EH (cell line): ENCODE measurements at places on chromosomes 7 and 10.

DNA sequence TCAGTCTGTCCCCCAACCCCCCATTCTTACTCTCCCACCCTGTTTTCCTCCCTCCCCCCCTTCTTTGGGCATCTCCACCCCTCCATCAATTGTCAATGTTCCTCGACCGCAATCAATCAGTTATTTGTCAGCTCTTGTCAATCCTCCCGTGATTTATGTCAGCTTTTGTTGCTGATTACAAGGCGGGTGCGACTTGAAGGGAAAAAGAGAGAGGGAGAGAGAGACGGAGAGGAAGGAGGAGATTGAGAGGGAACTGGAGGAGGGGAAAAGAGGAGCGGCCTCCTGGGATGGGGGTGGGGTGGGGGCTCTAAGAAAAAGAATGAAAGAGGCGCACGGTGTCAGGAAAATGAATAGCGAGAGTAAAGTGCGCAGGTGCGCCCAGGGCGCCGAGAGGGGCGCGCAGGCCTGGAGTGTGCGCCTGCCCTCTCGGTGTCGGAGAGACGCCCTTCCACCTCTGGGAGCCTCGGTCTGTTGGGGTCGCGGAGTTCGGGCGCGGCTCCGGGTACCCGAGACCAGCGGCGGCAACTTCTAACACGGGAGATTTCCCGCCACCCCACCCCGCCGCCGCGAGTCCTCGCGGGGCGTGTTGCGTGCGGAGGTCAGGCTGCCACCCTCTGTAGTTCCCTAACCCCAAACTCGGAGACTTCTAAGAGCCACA is 1.1 kb upstream of the ZNF503 start:
- no peak for DNase-seq

- DNase-seq, result no peak
Observed at GRCh38 chr7:158876984-158877383, 20.6 kb downstream of the DYNC2I1 start.

GRCh38 chr10:79139124-79139835 is 70.5 kb downstream of the ZMIZ1 start:
- DNase-seq, result peak; percentile 98

- peak; percentile 97 for DNase-seq
Observed at GRCh38 chr7:6443372-6443941, 4.3 kb downstream of the DAGLB start.

DNA sequence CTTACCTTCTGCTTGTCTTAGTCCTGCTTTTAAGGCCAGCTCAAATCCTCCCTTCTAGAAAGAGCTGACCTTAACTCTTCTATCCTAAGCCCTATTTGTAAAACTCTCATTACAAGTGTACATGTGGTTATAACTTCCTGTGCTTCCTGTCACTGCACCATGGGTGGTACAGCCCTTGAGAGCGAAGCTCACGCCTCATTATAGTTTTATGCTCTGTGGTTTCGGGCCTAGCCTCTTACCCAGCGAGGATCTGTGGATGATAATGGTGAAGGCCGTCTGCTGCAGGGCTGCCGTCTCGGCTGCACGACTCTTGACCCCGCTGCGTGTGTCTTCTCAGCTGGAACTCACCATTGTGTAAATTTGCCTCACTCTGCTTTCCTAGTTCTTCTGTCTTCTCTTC is 74.6 kb downstream of the CUL1 start:
- DNase-seq, result peak; percentile 18
